Heart right ventricle (tissue), 16 donors: ENCODE measurements at places on chromosomes 7 and 10. TPM values are rescaled to one million over a fixed set of nuclear protein-coding genes. Genes with fewer than 3 reads are reported as not detected.

The SEMA3E gene
- total RNA-seq = 0.40 TPM

The ANXA8L1 gene
- not detected for total RNA-seq

The TAC1 gene
- total RNA-seq = not detected

The SPDYE1 gene
- total RNA-seq = not detected
